Subcutaneous adipose tissue (tissue), 4 donors: ENCODE measurements at places on chromosomes 1 and 21. TPM values are rescaled to one million over a fixed set of nuclear protein-coding genes. Genes with fewer than 3 reads are reported as not detected.

The BLACAT1 gene
- total RNA-seq, result not detected

The OR2T33 gene
- total RNA-seq, result not detected

The ZNF648 gene
- 0.17 TPM for total RNA-seq

The RXRG gene
- not detected for total RNA-seq

The NR1I3 gene
- total RNA-seq, result not detected

The GBP4 gene
- 70.6 TPM for total RNA-seq

The KRTAP19-6 gene
- not detected for total RNA-seq

The MCOLN3 gene
- total RNA-seq, result 8.1 TPM
